ENCODE measurements at places on chromosomes 5 and 9. TPM values are rescaled to one million over a fixed set of nuclear protein-coding genes. Genes with fewer than 3 reads are reported as not detected.

DNA sequence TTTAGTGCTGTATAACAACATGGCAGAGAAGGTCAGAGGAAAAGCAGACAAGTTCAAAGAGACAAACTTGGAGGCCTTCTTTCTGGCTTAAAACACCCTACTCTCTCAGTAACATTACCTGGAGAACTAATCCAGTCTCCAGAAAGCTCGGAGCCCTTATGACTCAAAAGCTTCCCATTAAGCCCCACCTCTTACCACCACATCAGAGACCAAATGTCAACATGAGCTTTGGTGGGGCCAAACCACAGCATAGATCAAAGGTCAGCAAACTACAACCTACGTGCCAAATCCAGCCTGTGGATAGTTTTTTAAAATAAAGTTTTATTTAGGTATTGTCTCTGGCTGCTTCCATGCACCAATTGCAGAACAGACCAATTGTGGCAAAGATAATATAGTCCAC, 589.9 kb downstream of the DNAH5 start:
- H3K4me1 ChIP-seq, result no peaks in the 10 kb centered on the region

DNA sequence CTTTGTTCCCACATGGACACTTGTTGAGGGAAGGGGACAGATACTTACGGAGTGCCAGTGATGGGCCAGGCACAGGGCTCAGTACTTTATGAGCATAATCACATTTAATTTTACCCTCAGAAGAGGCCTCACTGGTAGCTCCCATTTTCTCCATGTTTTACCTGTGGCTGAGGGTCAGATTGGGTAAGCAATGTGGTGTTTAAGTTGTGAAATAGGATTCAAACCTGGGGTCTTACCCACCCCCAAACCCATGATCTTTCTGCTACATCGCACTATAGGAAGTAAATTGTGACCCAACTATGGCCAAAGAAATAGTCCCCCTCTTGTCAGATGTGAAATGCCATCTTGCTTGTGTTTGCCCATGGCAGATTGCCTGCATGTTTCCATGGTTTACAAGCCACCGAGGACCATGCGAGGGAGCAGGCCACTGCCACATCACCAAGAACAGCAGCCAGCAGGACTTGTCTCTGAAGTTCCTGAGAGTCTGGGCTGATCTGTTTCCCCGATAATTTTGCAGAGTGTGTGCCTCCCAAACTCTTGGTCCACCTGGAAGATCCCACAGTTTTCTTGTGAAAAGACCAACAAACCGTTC, 95.4 kb downstream of the MACROH2A1 start:
- no peaks in the 10 kb centered on the region for H3K36me3 ChIP-seq
- H3K4me3 ChIP-seq, result no peak overlapping the region
- DNase-seq, result no peak
- no peak overlapping the region for H3K27ac ChIP-seq
- H3K27me3 ChIP-seq, result peaks cover 3% of the 10 kb centered on the region

DNA sequence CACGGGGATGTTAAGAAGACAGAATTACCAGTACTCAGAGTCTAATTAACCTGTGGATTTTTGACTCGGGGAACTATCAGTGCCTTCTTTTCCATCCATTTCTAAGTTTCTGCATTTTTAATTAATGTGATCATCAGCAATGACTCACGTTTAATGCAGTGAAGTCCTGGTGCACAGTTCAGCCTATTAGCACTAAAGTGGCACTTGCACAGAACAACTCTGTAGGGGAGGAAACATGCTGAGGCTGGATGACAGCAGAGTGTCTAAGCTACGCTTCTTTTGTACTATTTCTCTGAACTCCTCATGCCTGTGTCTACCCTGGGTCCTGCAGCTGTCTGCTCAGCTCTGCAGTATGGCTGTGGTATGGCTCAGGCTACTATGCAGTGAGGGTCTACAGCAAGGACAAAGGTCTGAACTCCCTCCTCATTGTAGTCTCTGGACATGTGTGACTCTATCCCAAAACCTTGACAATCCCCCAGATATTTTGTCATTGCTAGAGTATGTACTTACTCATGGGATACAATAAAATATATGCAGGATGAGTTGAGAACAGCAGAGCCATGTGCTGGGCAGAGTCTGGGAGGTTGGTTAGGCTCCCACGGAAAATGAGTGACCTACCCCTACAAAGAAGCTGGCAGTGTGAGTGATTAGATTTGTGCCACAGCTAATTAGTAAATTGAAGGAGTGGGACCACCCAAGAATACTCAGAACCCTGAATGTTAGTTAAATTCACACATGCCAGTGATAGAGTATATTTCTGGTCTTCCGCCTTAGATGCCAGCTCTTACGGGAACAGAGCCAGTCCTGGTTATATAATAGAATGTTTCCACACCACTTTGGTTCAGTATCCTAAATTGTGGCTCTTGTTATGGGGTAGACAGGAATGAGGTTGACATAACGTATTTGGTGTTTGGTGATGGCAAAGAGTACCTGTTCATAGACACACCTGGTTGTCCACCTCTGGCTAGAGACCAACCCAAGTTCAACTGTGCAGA, 148.0 kb downstream of the GHR start:
- no peak for DNase-seq
- peaks cover 1% of the 10 kb centered on the region for H3K27me3 ChIP-seq
- no peaks in the 10 kb centered on the region for H3K36me3 ChIP-seq

The BAAT gene
- 0.54 TPM for total RNA-seq

The GRM6 gene
- not detected for total RNA-seq

All from glutamatergic neuron (in vitro differentiated cells).